ENCODE measurements at places on chromosomes 2 and 18. TPM values are rescaled to one million over a fixed set of nuclear protein-coding genes. Genes with fewer than 3 reads are reported as not detected.

RAX gene
- not detected for total RNA-seq

GAL3ST2 gene
- total RNA-seq, result not detected

KIF5C gene
- total RNA-seq, result 0.45 TPM

REG3G gene
- not detected for total RNA-seq

ASPRV1 gene
- 0.34 TPM for total RNA-seq

PLB1 gene
- total RNA-seq, result 0.34 TPM

PRKRA gene
- 55.0 TPM for total RNA-seq

NEU2 gene
- total RNA-seq, result not detected

UGT1A4 gene
- total RNA-seq, result not detected

MEP1B gene
- not detected for total RNA-seq

GCG gene
- not detected for total RNA-seq

TBR1 gene
- not detected for total RNA-seq

ANKZF1 gene
- 21.7 TPM for total RNA-seq

AKAIN1 gene
- total RNA-seq, result not detected

TMX3 gene
- total RNA-seq, result 26.5 TPM

CXCR1 gene
- total RNA-seq, result not detected

SERPINB2 gene
- 5.2 TPM for total RNA-seq

COX7A2L gene
- 197 TPM for total RNA-seq

CD226 gene
- total RNA-seq, result under 0.01 TPM

USP37 gene
- 4.4 TPM for total RNA-seq

DNER gene
- total RNA-seq, result 3.0 TPM

LONRF2 gene
- total RNA-seq, result under 0.01 TPM

TRAF3IP1 gene
- 10.3 TPM for total RNA-seq

TACR1 gene
- not detected for total RNA-seq

CCDC150 gene
- total RNA-seq, result 1.6 TPM

M1AP gene
- not detected for total RNA-seq

HOXD13 gene
- total RNA-seq, result not detected

ITGA6 gene
- 38.4 TPM for total RNA-seq

UGT1A5 gene
- total RNA-seq, result not detected

CERKL gene
- total RNA-seq, result 0.15 TPM

UPP2 gene
- total RNA-seq, result not detected

RGPD4 gene
- not detected for total RNA-seq

MARCO gene
- total RNA-seq, result not detected

SIGLEC15 gene
- 0.67 TPM for total RNA-seq

RGPD3 gene
- under 0.01 TPM for total RNA-seq

DSC1 gene
- total RNA-seq, result not detected

TCF23 gene
- total RNA-seq, result not detected

ACTG2 gene
- 16.5 TPM for total RNA-seq

All from bronchus fibroblast of lung (primary cell).